ENCODE measurements at places on chromosomes 12 and 14.

DNA sequence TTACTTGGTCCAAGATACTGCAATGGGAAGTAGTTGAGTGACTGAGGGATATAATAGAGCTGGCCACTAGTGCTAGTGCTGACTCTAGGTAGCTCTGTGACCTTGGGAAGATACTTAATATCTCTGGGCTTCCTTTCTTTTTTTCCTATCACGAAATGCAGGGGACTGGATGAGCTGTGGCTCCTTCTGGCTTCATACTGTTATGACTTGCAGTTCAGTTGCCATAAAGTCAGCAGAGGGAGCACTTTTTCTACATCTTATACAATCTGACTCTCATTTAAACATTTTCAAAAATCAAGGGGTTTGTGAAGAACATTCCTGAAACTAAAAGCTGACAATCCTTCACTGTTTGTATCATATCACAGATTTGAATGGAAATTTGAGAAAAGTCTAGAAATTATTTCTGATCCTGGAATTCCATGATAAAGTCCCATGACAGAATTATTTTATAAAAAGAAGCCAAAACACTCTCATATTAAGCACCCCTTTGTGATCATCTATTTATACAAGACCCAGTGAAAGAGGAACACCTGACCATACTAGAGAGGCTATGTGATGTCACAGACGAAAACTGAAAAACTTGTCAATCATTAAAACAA lies 5.3 kb downstream of the BHLHE41 start:
- peak; percentile 15 for DNase-seq
- H3K4me1 ChIP-seq, result peaks cover 21% of the 10 kb centered on the region
- no peaks in the 10 kb centered on the region for H3K36me3 ChIP-seq
- no peak overlapping the region for H3K27ac ChIP-seq
- H3K27me3 ChIP-seq, result peaks cover 55% of the 10 kb centered on the region

DNA sequence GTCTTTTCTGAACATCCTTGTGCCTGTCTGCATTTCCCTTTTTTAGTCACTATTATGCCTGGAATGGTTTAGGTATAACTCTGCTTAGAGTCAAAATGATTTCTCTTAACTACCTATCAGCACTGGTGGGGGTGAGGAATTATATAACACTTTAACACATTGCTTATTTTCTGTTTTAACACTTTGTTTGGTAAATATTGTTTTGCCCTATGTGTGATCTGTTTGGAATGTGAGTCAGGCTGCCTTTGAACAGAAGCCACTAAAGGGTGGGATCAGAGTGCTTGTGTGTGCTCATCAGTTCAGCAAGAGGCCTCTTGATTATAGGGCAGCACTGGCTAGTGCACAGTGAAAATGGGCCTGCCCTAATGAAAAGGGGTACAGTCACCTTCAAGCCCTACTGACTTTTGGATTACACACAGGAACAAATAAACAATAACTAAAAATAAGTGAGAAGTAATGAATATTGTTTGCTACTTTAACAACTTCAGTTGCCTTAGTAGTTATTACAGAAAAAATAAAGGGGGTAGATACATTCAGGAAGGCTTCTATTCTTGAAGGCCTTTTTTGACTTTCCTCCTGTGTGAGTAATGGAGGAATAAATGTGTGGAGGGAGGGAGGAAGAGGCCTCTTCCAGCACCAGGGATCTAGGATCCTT lies 23.2 kb downstream of the NGDN start:
- H3K27me3 ChIP-seq, result no peaks in the 10 kb centered on the region
- H3K36me3 ChIP-seq, result peaks cover 4% of the 10 kb centered on the region
- no peak overlapping the region for H3K27ac ChIP-seq
- DNase-seq, result no peak

- no peaks in the 10 kb centered on the region for H3K36me3 ChIP-seq
- peaks cover 26% of the 10 kb centered on the region for H3K4me1 ChIP-seq
- no peak overlapping the region for H3K4me3 ChIP-seq
- no peak for DNase-seq
- H3K27me3 ChIP-seq, result no peaks in the 10 kb centered on the region
Measured at GRCh38 chr14:76968621-76969063, 59.9 kb downstream of the IRF2BPL start.

DNA sequence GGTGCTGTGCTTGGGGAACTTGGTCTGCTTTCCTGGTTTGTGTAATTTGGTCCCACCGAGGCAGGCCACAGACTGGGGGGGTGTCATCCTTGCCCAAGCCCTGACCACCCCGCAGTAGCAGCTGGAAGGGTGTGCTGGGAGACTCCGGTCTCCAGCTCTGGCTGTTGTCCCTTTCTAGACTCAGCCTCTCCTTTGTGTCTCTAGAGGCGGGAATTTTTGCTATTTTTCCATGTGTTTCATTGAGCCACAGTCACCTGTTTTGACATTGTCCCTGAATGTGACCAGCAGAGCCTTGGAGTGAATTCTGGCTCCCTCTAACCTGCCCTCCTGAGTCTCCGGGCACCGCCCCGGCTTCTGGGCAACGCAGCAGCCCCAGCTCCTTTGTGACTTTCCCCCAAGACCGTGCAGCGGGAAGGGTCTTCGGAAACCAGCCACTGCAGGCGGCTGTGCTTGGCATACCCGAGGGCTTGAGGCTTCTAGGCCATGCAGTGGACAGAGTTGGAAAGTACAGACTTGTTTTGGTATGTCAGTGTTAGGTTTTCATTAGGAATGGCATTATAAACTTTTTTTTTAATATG lies 98.6 kb downstream of the TNFAIP2 start:
- peaks cover 17% of the 10 kb centered on the region for H3K27me3 ChIP-seq
- H3K36me3 ChIP-seq, result no peaks in the 10 kb centered on the region
- no peak for DNase-seq
- no peaks in the 10 kb centered on the region for H3K4me1 ChIP-seq
- H3K4me3 ChIP-seq, result no peak overlapping the region
- H3K27ac ChIP-seq, result no peak overlapping the region

- H3K4me3 ChIP-seq, result no peak overlapping the region
- no peaks in the 10 kb centered on the region for H3K4me1 ChIP-seq
- no peak overlapping the region for H3K27ac ChIP-seq
- H3K27me3 ChIP-seq, result no peaks in the 10 kb centered on the region
- no peaks in the 10 kb centered on the region for H3K36me3 ChIP-seq
- DNase-seq, result no peak
Measured at GRCh38 chr14:104885973-104886689, 21.1 kb downstream of the CEP170B start.

DNA sequence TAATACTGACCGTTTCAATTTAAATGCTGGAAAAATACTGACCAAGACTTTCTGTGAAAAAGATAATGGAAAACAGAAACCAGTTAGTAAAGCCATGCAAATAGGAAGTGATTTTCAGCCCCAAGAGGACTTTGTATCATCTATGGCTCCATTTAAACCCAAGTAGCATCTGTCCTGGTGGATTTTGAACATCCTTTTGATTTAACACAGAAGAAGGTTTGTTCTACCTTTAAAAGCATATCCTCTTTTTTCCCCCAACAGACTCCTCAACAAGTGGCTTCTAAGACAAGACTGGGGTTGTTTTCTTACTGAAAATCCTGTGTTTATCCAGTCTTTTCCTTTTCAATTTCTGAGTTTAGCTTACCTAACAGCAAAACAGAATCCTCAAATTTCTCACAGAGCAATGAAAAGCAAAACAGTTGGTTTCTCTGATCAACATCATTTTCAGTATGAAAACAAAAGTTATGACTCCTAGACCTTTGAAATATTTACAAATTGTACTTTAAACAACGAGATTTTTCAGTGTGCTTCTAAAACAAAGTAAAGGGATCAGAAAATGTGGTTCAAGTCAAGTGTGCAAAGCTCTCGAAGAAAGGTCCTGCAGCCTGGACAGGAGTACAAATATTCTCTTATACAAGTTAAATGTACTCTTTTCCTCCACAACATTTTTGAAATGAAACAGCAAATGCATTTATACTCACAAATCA lies 2.9 kb downstream of the PHLDA1 start:
- no peak for DNase-seq

DNA sequence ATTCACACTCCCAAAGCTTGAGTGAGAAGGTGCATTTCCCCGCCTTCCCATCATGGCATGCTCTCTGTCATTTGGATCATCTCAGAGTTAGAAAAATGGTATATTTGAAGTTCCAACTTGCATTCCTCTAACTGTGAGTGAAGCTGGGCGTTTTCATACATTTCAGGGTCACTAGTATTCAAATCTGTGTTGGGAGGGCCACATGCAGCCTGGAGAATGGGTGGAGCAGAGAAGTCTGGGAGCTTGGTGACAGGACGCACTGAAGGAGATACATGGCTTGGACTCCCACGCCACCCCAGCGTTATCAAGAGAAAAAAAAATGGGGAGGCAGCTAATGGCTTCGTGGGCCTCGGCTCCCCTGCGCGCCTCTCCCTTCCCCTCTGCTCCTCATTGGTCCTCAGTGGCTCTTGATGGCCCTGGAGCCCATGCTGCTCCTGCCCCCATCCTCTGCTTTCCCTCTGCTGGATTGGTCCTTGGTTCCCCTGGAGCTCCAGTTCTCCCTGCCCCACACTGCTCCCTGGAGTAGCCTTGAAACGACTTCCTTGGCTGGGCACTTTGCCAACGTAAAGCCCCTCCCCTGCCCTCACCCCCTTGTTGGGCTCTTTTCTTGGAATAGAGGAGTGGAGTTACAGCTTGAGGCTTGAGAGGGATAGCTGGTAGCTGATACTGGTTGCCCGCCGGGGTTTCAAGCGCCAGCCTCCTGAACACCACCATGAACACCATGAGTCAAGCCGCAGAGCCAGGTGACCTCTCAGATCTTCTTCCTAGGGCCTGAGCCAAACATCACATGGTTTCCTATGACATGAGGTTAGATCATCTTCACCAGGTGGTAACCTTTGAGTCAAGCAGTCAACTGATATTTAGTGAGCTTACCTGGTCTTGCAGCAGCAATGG lies 139.6 kb downstream of the PRKCH start:
- H3K4me1 ChIP-seq, result peaks cover 81% of the 10 kb centered on the region
- peaks cover 61% of the 10 kb centered on the region for H3K36me3 ChIP-seq
- peak overlapping the region; percentile 65 for H3K4me3 ChIP-seq
- peak overlapping the region; percentile 96 for H3K27ac ChIP-seq

GRCh38 chr14:29861996-29862395 lies 65.7 kb downstream of the PRKD1 start:
- DNase-seq, result no peak
- H3K4me1 ChIP-seq, result peaks cover 13% of the 10 kb centered on the region
- H3K36me3 ChIP-seq, result no peaks in the 10 kb centered on the region
- H3K27ac ChIP-seq, result no peak overlapping the region
- no peak overlapping the region for H3K4me3 ChIP-seq

GRCh38 chr14:29465095-29465494 lies 462.6 kb downstream of the PRKD1 start:
- no peak for DNase-seq
- no peak overlapping the region for H3K27ac ChIP-seq
- H3K4me3 ChIP-seq, result no peak overlapping the region
- H3K27me3 ChIP-seq, result no peaks in the 10 kb centered on the region
- no peaks in the 10 kb centered on the region for H3K36me3 ChIP-seq

DNA sequence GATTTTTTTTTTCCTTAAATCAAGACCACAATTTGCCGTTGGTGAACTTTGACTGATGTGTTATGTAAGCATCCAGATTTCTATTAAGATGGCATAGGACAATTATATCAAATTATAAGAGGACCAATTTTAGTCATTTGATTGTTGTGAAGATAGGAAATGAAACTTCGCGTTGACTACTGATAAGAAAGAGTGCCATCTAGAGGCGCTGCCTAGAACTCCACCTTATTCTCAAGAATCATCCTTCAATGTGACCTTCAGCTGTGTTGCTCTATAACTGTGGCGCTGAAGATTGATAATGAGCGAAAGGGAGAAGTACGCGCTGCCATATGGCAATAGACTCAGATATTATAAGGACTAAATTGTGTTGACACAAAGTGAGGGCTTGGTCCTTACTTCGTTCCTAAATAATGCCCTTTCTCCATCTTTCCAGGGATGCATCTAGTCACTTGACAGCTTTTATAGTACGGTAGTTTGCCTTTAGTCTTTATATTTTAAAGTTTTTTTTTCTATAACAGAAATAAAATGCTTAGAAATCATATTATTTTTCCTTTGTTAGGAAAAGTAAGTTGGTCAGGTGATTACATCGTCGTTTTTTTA lies 350.8 kb upstream of the STXBP6 start:
- DNase-seq, result no peak
- no peaks in the 10 kb centered on the region for H3K36me3 ChIP-seq
- no peak overlapping the region for H3K4me3 ChIP-seq
- H3K4me1 ChIP-seq, result no peaks in the 10 kb centered on the region
- no peaks in the 10 kb centered on the region for H3K27me3 ChIP-seq

DNA sequence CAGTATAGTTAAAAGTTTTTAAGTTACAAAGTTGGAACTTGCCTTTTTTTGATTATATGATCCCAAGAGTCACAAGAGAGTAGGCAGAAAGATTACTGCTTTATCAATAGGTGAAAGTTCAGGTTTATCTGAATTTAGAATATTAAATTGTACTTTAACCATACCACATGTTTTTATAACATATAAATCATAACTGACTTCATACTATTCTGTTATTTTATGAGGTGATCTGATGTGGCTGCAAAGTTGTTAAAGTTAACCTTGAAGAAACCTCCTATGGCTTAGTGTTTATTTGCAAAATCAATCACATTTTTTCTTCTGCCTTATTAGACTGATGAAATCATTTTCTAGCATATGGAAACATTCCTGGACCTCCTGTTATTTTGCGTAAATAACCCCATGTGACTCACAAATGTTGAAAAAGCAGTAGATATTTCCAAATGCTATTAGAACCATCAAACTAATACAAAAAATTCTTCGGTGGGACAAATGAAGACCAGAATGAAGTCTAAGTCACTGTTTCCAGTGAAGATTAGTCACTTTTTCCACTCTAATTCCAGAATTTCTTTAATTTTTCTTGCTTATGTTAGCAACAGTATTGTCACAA lies 132.1 kb downstream of the RAD51B start:
- H3K36me3 ChIP-seq, result no peaks in the 10 kb centered on the region
- H3K4me3 ChIP-seq, result no peak overlapping the region
- no peaks in the 10 kb centered on the region for H3K4me1 ChIP-seq
- no peak overlapping the region for H3K27ac ChIP-seq
- no peaks in the 10 kb centered on the region for H3K27me3 ChIP-seq
- DNase-seq, result no peak

DNA sequence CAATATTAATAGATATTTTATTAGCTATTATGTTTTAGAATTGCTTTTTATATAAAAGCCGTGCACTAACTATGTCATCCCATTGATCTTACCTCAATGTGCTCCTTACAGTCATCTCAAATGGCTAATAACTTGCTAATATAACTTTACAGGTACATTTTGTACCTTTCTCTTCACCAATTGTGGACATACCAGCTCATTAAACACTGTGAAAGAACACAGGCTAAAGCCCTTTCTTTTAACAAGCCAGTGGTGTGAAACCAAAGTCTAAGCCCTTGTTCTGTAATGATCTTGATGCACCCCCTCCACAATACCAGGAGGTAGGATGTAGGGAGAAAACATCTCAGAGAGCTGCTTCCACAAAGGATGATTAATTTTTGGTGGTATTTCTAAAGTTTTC lies 675.3 kb upstream of the USP15 start:
- H3K27me3 ChIP-seq, result peaks cover 12% of the 10 kb centered on the region
- no peaks in the 10 kb centered on the region for H3K4me1 ChIP-seq
- no peak for DNase-seq
- no peak overlapping the region for H3K27ac ChIP-seq
- H3K36me3 ChIP-seq, result peaks cover 3% of the 10 kb centered on the region

GRCh38 chr12:81727391-81727790 lies 31.8 kb downstream of the PPFIA2 start:
- no peaks in the 10 kb centered on the region for H3K36me3 ChIP-seq
- H3K27me3 ChIP-seq, result peaks cover 26% of the 10 kb centered on the region
- DNase-seq, result no peak
- no peak overlapping the region for H3K27ac ChIP-seq
- no peaks in the 10 kb centered on the region for H3K4me1 ChIP-seq

Measured in naive thymus-derived CD8-positive, alpha-beta T cell (primary cell).